GDM1 (cell line): ENCODE measurements at places on chromosomes 16 and 17.

DNA sequence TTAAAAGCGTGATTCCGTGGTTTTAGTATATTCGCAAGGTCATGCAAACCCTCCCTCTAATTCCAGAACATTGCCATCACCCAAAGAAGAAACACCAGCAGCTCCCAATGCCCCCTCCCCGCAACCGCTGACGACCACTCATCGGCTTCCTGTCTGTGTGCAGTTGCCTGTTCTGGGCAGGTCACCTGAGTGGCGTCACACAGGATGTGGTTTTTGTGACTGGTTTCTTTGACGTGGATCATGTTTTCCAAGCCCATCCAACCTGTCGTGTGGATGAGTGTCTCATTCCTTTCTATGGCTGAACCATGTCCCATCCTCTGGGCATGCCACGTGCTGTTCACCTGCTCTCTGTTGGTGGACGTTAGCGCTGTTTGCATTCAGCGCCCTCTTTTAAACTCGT lies 8.2 kb upstream of the ATP2C2 start:
- DNase-seq: no peak

DNA sequence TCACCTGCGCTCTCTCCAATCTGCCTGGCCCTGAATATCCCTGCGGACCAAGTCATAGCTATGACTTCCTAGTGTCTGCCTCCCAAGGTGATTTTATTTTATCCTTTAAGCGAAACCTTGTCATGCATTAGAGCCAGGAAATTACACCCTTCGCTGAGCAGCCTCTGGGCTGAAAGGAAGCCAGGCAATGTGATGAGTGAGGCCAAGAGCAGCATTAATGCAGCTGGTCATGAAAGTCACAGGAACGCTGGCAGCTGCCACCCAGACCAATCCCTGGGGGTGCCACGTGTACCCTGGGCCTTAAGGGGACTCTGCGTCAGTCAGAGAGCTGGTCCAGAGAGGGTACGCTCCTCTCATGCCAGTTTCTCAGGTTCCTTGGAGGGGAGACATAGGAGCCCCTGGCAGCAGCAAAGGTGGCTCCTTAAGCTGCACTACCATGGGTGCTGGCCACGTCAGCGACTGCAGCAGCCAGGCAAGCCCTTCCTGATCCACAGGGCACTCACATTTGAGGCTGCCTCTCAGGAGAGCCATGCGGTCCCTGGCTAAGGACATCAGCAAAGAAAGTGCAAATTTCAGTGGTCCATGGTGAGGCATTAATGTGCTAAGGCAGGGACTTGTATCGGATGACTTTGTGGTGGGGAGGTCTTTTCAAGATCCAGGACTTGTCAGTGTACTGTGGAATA lies 42.7 kb upstream of the WSCD1 start:
- DNase-seq: no peak

DNA sequence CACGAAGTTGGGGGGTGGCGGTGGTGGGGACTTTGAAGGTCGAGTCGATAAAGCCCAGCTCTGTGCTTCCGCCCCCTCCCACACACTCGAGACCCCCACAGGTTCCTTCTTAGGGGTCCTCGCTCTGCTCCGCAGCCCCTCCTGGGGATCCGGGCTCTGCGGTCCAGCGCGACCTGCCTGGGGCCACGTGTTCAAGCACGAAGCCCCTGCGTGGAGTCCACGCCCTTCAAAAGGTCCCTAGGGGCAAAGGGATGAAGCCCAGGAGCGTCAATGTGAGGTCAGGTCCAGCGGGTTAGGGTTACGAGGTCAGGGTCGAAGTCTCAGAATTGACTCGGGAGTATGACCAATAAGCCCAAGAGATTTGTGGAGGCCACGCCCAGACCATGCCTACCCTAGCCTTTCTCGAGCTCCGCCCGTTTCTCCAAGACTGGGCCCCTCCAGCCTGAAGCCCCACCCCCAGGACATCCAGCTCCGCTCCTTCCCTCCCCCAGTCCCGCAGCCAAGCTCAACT lies 786 bp upstream of the CACNA1G start:
- DNase-seq: no peak

GRCh38 chr17:596763-597644 lies 117.6 kb downstream of the VPS53 start:
- no peak for DNase-seq

DNA sequence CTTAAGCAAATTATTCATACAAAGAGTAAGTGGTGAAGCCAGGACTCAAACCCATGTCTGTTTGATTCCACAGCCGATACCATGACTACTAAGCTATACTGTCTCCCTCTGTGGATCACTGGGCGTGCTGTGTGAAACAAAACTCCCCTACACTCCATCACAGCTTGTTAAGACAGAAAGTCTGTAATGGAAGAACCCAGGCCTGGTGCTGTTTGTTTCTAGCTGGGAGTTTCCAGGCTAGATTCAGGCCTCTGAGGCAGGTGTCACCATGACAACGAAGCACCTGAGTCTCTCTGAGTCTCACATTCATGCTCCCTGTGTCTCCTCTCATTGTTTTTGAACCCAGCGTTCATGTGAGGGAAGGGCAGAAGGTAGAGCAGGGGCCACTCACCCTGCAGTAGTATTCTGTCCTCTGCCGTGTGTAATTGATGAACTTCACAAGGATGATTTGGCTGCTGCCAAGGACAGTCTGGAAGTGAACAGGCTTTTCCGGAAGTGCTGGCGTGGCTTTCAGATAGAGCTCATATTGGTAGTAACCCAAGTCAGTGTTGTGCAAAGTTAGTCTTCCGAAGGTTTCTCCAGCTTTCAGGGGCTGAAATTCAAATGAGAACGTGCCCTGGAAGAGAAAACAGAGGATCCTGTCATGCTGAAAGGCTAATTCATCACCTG lies 8.6 kb upstream of the VAC14 start:
- DNase-seq: no peak

GRCh38 chr16:67052399-67052798 lies 23.4 kb downstream of the CBFB start:
- DNase-seq: no peak

- DNase-seq: no peak
Observed at GRCh38 chr17:20986767-20987510, 55.9 kb downstream of the USP22 start.

GRCh38 chr16:14087590-14088154 lies 16.6 kb downstream of the MRTFB start:
- no peak for DNase-seq

GRCh38 chr17:55478971-55479370 lies 32.3 kb downstream of the SMIM36 start:
- DNase-seq: no peak

GRCh38 chr16:57361404-57361803 lies 2.8 kb downstream of the CCL22 start:
- no peak for DNase-seq

- DNase-seq: no peak
Observed at GRCh38 chr16:5385115-5385514, 287.5 kb upstream of the EEF2KMT start.
